Left cardiac atrium (tissue), 4 donors: ENCODE measurements at places on chromosomes 5 and 9. TPM values are rescaled to one million over a fixed set of nuclear protein-coding genes. Genes with fewer than 3 reads are reported as not detected.

GRCh38 chr5:109703829-109704228 is 14.1 kb downstream of the MAN2A1 start:
- DNase-seq = no peak

DNA sequence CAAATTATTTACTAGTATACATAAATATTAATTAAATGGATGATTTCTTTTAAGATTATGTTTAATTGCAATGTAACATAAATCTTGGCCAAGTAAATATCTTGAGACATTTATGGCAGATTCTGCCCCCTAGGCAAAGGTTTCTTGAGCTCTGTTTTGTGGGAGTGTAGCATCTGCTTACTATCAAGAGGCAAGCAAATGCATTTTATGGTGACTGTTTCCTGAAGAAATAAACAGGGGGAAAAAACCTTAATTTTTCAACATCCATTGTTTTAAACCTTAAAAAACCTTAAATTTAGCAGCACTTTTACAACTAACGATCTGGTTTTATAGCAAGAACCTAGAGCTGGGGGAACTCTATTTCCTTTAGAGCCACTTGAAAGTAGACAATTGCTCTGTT is 25.7 kb upstream of the FREM1 start:
- no peak for DNase-seq

- DNase-seq = no peak
These were observed 26.9 kb downstream of the SPEF2 start for GRCh38 chr5:35644543-35644942.

GRCh38 chr5:81393430-81393782 is 528 bp downstream of the ACOT12 start:
- no peak for DNase-seq

- no peak for DNase-seq
These were observed 258.7 kb upstream of the RASA1 start for GRCh38 chr5:87008751-87009560.

GRCh38 chr9:19232823-19233194 is 2.3 kb downstream of the DENND4C start:
- no peak for DNase-seq

DNA sequence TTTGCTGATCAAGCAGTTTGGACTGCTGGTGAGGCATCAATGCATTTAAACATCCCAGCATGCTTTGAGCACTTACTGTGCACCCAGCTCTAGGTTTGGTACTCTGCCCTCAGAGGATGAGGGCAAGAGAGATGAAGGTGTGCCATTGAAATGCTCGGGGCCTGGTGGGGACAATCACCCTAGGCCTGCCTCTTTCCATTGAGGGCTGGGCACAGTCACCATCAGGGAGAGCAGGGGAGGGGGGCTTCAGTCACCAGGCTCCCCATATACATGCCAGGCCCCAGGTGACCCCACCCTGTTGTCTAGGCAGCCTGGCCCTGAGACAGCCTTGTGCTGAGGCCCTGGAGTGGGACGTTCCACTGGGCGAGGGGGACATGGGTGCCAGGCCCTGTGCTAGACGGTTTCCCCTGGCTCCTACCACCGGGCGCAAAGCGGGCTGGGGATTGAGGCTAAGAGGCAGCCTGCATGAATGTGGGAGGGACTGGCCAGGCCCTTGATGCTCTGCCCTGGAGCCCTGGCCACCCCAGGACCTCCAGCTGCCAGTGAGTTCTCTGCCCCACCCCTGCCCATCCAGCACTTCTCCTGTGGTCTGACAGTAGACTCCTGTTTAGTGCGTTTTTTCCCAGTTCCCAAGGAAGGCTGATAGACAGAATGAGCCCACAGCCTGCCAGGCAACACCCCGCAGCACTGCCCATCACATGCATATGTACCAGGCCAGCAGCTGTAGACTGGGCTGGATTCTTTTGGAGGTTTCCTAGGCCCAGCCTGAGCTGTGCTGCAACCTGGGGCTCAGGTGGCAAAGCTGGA is 18.9 kb downstream of the TCF7 start:
- peak; percentile 18 for DNase-seq

DNA sequence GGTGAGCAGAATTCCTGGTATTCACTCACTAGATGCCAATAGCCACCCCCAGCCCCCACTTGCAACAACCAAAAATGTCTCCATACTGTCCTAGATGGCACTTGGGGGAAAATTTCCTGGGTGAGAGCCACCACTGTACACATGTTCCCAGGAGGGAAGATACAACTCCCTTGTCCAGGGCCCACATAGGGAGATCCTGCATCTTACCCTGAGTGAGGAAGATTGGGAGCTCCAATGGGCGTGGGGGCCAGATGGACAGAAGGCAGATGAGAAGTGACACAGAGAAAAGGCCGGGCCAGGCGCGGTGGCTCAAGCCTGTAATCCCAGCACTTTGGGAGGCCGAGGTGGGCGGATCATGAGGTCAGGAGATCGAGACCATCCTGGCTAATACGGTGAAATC is 12.3 kb upstream of the IPPK start:
- no peak for DNase-seq

GRCh38 chr5:98569288-98569687 is 204.2 kb upstream of the RGMB start:
- no peak for DNase-seq

- no peak for DNase-seq
These were observed 75.3 kb downstream of the KIF4B start for GRCh38 chr5:155088811-155089210.

GRCh38 chr5:137234973-137235943 is 263.9 kb downstream of the SPOCK1 start:
- no peak for DNase-seq

PRRX2 gene
- total RNA-seq = 1.8 TPM

DMRT3 gene
- not detected for total RNA-seq

ANXA2R gene
- total RNA-seq = 1.6 TPM

KCNMB1 gene
- total RNA-seq = 6.0 TPM

HAPLN1 gene
- 0.73 TPM for total RNA-seq

BNC2 gene
- total RNA-seq = 55.1 TPM

AQP3 gene
- total RNA-seq = 22.5 TPM

TAF11L5 gene
- not detected for total RNA-seq

TRIM36 gene
- 0.71 TPM for total RNA-seq
